ENCODE measurements at places on chromosomes 1 and 21. TPM values are rescaled to one million over a fixed set of nuclear protein-coding genes. Genes with fewer than 3 reads are reported as not detected.

The IGSF21 gene
- not detected for total RNA-seq

The KCNK2 gene
- 9.5 TPM for total RNA-seq

The MASP2 gene
- total RNA-seq, result 0.06 TPM

The EPHA2 gene
- total RNA-seq, result 35.3 TPM

The NTMT2 gene
- total RNA-seq, result not detected

Measured in aortic smooth muscle cell (primary cell).